Activated T-cell treated with anti-CD3 and anti-CD28 coated beads, Interleukin-2, amount 50 U/mL, for 72 hours (primary cell): ENCODE measurements at places on chromosomes 2 and 18. TPM values are rescaled to one million over a fixed set of nuclear protein-coding genes. Genes with fewer than 3 reads are reported as not detected.

The ONECUT2 gene
- 0.02 TPM for total RNA-seq

DNA sequence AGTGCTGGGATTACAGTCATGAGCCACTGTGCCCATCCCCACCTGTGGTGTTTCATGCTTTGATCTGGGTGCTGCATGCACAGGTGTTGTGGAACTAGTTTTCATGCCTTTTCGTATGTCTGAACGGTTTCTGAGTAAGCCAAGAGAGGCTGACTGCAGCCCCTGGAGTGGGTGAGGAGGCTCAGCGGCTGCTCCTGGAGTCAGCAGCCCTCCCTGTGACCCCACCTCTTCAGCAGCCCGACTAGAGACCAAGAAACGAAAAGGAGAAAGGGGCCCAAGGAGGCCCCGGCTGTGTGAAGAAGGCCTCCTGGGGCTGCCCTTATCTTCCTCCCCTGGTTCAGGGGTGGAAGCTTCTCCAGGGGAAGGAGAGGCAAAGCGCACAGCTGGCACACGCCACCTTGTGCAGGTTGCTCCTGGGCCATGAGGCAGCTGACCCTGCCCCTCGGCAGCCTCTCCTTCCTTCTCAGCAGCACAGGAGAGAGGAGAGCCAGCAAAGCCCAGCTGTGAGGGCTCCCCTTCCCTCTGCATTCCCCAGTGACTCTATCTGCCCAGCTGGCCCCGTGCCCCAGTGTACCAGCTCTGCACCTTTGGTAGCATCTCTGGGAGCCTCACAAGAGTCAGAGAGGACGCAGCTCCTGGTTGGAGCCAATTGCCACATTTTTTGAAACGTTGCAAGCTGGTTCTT, 182.5 kb upstream of the HS6ST1 start:
- DNase-seq = no peak

DNA sequence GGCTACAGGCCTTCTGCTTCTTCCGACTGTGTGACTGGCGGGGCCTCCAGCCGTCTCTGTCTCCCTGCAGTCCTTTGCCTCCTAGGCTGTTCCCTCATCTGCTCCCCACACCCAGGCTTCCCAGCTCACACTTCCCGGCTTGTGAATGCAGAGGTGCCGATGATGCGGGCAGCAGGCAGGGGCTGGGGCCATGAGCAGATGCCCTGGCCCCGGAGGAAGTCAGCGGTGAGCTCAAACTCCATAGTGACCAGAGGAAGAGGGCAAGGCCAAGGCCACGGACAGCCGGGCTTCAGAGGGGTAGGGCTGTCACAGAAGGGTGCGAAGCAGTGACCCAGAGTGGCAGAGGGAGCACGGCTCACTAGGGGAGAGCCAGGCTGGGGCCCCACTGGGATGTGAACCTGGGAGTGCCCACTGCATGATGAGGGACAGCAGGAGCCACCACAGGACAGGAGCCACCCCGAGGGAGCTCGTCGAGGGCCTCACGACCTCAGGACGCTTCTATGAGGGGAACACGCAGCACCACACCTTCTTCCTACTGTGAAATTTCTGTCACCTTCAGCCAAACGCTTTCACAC, 515.9 kb downstream of the EIPR1 start:
- no peak for DNase-seq

- DNase-seq = no peak
These were observed 1.6 kb upstream of the POLI start for GRCh38 chr18:54267701-54268100.
